Suprapubic skin (tissue), 4 donors: ENCODE measurements at places on chromosomes 2 and 18.

DNA sequence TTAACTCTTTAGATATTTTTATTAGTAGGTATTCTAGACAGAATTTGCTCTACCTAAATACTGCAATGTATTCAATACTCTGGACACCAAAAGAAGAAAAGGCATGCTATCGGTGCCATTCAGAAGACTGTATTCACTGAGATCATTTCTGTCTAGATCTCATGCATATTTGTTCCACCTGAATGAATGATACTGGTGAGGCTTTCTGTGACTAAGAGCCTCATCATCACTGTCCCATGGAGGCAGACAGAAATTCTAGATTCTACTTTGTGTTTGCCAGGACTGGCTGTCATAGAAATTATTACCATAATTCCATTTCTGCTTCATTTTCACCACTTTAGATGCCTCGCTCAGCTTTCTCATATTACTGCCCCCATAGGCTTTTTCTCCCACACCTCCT lies 340.7 kb downstream of the MBD2 start:
- DNase-seq: no peak

GRCh38 chr2:43154685-43155084 lies 71.7 kb downstream of the ZFP36L2 start:
- DNase-seq: no peak

GRCh38 chr2:230968921-230969658 lies 26.8 kb upstream of the SPATA3 start:
- DNase-seq: no peak

- DNase-seq: no peak
Measured at GRCh38 chr2:169670215-169670651, 24.0 kb downstream of the CFAP210 start.

DNA sequence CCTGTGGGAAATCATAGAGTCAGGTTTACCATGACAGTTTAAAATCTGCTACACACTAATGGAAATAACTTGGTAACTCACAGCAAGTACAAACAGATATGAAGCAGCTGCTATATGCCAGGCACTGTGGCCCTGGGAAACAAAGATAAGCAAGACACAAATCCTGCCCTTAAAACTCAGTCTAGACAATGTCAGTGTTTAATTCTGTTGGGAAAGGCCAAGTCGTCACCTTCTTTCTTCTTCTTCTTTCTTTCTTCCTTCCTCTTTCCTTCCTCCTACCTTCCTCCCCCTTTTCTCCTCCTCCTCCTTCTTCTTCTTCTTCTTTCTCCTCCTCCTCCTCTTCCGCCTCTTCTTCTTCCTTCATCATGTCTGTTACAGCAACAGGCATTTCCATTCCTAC lies 26.8 kb downstream of the PLEK start:
- DNase-seq: no peak

DNA sequence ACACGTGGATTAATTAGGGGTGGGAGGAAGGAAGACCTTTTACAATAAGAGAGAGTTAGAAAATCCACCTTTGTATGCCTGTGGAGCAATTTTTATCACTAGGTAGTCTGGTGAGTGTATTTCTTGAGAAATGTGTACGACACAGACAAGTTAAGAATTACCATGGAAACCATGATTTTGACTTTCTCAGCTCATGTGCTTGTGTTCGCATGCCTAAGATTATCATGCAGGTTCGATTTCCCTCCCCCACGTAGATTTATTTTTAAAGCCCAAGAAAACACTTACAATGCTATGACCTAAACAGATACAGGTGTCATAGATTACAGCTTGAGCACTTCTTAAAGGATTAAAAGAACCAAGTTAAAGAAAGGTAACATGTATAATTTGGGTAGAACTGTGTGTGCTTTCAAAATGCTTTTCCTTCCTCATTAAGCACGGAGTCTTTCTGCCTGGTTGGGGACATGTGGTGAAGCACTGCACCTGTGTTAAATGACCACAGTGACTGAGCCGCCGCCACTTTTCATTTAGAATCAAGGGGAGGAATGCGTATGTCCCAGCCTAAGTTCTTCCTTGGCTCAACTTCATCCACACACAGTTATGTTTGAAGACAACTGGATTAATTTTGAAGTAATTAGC lies 16.6 kb downstream of the SERTAD2 start:
- DNase-seq: no peak

- DNase-seq: no peak
Measured at GRCh38 chr2:58991357-58991756, 750.2 kb upstream of the FANCL start.

DNA sequence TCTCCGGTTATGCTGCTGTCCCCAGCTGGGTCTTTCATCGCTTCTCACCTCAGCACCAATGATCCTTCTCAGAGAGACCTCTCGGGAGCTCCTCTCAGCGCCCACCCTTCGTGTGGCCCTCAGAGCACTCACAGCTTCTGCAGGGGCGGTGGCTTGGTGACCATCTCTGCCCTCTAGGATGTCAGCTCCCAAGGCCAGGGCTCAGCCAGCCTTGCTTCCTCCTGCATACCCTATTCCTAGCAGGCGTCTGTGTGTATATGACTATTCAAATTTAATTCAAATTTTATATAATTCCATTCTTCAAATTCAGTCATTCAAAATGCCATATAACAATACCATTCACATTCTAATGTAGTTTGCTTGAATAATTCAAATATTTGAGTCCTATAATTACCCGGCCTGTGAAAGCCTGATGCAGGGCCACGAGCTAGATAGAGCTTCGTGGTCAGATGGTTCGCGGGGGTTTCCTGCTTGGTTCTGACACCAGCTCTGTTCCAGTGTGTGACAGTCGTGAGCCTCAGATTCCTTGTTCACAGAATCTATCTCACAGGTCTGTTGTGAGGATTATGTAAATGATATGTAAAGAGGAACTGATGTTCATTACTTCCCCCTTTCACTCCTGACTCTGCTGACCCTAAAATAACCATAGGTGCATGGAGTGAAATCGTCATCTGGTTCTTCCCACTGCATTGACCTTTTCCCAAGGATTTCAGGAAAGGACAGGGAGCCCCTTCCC lies 94.0 kb upstream of the CNGA3 start:
- DNase-seq: no peak

- DNase-seq: no peak
Measured at GRCh38 chr2:125004106-125004800, 979.2 kb downstream of the CNTNAP5 start.
